ENCODE measurements at places on chromosomes 12 and 14.

- no peak for DNase-seq
Measured at GRCh38 chr12:89464974-89465592, 59.5 kb downstream of the GALNT4 start.

- no peak for DNase-seq
Measured at GRCh38 chr12:81083906-81084513, 6.1 kb downstream of the ACSS3 start.

- peak; percentile 17 for DNase-seq
Measured at GRCh38 chr12:90970471-90970870, 15.5 kb upstream of the CCER1 start.

- DNase-seq: no peak
Measured at GRCh38 chr12:53789570-53789969, 37.8 kb upstream of the CISTR start.

- no peak for DNase-seq
Measured at GRCh38 chr14:96376093-96376492, 12.8 kb downstream of the GSKIP start.

DNA sequence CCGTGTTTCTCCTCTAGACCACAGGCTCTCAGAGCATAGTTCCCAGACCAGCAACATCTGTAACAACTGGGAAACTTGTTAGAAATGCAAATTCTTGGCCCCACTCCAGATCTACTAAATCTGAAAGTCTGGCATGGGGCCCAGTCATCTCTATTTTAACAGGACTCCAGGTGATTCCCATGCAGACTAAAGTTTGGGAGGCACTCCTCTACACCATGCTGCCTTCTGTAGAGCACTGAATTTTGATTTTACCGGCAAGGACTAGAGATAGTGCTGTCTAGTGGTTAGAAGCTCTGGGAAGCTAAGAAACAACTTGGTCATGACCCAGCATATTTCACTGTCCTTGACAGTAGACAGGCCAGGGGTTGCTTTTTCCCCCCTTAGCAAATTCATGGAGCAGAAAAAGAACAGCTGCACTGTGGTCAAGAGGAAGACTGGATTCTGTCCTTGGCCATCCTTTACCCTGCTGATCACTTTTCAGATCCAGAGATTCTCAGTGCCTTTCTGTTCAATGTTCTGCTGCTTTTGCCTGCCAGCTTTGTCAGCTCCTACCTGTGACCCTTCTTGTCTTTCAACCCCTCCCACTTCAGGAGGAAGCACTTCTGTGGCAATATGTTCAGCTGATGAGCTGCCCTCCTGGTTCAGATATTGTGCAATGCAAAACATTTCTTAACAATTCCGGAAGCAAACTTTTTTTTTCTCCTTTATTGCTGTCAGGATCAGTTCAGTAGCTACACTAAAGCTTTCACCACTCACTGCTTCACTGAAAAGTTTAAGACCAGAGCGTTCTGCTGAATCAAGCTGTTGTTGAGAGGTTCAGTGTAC, 133.8 kb upstream of the NUDT4 start:
- no peak for DNase-seq

DNA sequence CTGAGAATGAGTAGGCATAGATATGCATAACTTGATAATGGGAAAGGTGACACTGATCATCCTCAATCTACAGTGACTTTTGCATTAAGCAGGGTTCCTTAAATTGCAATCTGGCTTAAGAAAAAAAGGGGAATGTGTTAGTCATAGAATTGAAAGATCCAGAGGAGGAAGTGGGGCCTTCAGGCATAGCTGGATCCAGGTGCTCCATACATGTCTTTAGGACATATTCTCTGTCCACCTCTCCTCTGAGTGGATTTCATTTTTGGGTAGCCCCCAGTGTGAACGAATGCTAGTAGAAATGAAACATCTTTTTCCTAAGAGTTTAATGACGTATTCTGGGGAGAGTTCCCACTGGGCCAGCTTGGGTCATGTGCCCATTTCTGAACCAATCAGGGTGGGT, 27.6 kb downstream of the CCDC63 start:
- DNase-seq: no peak

GRCh38 chr14:88352698-88353097, 29.6 kb upstream of the KCNK10 start:
- no peak for DNase-seq

DNA sequence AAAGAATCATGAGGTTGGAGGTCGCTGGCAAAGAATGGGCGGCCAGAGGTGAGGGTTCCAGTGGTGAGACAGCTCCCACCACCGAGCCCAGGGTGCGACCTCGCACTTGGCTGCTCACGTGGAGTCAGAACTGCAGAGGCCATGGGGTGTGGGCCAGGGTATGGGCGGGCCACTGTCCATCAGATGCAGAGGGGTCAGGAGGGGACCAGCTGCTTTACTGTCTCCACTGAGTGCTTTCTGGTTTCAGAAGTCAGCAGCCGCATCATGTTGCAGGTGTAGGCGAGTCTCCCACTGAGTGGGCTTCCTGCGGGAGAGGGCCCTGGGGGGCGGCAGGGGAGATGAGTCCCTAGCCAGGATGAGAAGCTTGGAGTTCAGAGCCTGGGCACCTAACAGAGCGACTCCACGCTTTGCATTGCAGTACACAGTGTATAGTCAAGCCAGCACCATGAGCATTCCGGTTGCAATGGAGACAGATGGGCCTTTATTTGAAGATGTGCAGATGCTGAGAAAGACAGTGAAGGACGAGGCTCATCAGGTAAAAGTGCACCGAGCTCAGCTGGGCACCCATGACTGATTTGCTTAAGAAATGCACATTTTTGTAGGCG, 46.9 kb upstream of the DYNC1H1 start:
- no peak for DNase-seq
